ENCODE measurements at places on chromosomes 6 and 20.

DNA sequence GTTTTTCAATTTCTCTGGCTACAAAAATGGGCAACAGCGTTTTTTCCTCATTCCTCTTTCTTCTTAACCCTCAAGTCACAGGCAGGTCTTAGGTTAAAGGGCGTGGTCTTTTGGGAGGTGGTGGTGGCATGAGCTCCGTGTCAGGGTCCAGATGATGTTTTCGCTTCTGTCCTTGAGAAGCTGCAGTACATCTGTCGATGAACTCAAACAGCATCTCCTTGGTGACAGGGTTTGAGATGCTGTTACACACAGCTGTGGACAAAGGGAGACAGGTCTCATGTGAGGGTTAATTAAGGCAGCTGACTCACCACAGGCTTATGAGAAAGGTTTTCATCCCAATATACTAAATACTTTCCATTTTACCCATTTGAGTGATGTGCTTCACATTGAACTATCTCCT is 350.8 kb downstream of the RNGTT start:
- DNase-seq: no peak

DNA sequence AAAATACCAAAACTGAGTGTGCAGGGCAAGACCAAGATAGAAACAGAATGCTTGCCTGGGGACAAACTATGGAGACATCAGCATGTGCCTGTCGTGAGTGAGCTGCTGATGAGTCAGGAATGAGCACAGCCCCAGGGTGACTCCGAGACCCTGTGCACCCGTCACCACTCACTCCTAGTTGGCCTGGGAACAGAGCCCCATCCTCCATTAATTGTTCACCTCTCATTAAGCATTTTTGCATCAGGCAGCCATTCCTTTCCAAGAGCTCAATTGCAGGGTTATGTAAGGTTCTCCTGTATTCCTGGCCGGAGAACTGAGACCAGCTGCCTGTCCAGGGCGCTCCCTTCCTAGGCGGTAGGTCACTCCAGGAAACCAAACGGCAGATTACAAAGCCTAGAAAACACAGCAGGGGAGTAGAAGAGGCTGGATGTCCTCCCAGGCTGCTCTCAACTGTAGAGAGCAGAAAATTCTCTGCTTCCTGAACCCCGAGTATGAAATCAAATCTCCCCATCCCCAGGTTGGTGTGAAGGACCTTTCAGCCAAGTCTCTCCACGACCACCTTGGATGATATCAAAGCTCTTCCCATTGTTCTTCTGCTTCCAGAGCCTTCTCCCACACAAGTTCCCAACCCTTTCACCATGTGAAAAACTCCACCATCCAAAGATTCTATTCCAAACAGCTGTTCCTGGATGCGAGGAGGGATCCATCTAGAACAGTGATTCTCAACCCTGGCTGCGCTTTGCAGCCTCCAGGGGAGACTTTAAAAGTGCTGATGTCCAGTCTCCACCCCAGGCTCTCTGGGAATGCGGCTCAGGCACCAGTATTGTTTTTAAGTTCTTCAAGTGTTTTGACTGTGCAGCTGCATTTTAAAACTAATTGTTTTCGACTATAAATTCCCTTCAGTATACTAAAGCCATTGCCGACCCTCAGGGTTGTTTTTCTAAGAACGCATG is 532.6 kb upstream of the JARID2 start:
- no peak for DNase-seq

DNA sequence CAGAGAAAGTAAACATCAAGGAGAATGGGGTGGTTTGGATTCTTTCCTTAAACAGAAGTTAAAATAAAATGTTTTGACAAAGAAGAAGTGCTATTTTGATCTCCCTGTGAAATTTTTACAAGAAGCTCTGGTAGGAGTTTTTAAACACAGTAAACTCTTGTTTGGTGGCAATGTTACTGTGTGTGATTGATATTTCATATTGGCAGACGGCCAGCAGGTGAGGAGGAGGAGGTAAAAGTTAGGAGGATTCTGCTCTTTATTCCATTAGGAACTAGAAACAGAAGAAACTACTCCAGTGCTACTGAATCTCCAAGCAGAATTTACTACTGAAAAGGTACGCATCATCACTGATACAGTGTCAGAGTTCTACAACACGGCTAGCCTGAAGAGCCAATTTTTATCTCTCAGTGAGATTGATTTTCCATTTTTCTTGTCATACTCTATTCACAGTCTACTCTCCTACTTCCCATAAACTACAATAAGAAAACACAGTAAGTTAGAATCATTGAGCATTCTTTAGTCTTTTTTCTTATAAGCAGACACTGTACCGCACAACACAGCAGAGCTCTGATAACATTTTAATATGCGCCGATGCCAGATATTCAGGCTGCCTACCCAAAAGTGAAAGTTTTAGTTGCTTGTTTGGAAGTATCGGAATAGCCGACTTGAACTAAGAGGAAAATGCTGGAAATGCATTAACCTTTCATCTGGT is 21.2 kb upstream of the AFDN start:
- DNase-seq: no peak

GRCh38 chr20:53876956-53877355 is 193.4 kb downstream of the BCAS1 start:
- DNase-seq: no peak

- DNase-seq: no peak
These were observed 2.2 kb downstream of the TBC1D20 start for GRCh38 chr20:460180-460579.

DNA sequence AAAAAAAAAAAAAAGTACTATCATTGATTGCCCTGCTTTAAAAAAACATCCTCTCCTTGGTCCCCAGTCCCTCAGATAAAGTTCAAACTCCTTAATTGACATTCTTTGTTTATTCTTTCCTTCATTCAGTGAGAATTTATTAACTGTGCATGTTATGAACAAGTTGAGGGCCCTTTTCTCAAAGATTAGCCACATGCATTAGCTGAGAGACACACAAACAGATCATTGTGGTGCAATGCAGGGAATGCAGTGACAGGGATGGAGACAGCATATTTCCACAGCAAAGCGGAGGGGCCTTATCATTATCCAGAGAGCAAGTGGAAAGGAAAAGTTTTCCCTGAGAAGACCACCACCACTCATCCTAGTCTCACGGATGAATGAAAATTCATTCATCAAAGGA is 21.9 kb upstream of the IPCEF1 start:
- DNase-seq: no peak

DNA sequence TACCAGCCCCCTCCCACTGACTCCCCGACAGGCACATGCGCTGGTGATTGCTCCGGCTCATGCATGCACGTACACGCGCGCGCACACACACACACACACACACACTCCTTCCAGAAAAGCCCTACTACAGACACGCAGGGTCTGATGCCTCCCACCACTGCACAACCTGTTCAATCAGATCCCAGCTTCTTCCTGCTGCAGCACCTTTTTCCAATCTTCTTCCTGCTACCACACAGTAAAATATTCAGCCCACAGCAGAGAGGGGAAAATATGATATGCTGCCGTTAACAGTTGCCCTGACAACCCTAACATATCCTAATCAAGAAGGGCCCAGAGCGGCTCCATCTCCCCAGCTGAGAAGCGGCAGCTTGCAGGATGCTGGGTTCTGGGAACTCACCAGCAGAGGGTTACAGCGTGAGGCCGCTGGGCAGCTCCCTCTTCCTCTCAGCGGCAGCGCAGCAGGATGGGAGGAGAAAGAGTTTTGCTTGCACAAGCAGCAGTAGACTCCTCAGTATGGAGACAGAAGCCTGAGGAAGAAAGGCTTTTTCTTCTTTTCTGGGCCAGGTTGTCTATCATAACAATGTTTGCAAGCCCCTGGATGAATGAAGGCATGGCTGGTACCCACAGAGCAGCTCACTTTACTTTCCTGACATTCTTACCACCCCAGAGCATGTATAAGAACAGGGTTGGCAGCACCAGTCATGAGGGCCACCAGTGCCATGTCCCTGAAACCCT is 23.9 kb downstream of the MAP7 start:
- no peak for DNase-seq

GRCh38 chr20:57064836-57065235 is 201.6 kb downstream of the BMP7 start:
- no peak for DNase-seq

DNA sequence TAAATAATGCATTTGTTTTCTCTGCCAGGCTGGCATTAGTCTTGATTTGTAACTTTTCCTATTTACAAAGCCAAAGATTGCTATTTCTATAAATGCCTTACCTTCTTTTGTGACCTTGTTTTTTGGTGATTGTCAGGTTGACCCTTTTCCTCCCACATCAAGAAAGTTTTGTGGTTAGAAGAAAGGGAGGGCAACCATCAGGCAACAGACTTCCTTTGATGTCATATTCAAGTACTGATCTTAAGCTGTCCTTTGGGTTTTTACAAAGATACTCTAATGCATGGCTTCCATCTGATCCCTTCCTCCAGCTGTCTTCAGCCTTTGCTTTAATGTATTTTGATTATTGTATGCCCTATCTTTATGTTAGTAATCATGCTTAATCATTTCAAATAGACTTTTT is 23.9 kb downstream of the RNF217 start:
- no peak for DNase-seq

DNA sequence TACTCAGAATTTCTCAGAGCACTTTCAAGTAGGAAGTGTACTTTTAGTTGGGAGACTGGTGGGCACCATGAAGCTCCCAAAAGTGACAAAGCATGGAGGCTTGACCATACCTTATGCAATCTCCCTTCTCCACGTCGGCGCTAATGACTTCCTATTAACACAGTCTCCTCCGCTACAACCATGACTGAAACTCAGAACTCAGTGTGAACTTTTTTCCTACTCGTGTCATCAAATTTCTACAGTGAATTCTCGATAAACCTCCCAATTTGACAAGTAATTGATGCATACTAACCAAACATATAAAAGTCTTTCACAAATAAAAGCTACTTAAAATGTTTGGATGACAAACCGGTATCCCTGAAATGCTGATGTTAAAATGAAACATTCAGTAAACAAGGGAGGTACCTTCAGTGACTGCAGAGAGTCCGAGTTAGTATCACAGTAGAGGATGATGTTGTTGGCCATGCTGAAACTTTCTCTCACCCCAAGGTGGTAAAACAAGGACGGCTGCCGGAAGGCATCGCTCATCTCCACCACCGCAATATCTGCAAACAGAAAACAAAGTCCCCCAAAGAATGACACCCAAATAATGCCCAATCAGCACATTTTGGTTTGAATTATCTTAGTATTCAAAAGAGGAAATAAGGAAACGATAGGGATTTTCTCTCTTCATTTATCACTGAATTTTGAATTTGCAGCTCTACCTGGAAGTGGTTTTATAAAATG is 72.1 kb downstream of the MAP3K5 start:
- no peak for DNase-seq

GRCh38 chr6:135939208-135939591 is 87.7 kb downstream of the PDE7B start:
- no peak for DNase-seq

GRCh38 chr6:147467886-147468285 is 40.6 kb upstream of the SAMD5 start:
- no peak for DNase-seq

- no peak for DNase-seq
These were observed 90.2 kb upstream of the TOX2 start for GRCh38 chr20:43824309-43825050.

GRCh38 chr6:36508532-36508931 is 38.7 kb downstream of the STK38 start:
- no peak for DNase-seq

- DNase-seq: no peak
These were observed 7.5 kb downstream of the SYCP2 start for GRCh38 chr20:59925899-59926298.

DNA sequence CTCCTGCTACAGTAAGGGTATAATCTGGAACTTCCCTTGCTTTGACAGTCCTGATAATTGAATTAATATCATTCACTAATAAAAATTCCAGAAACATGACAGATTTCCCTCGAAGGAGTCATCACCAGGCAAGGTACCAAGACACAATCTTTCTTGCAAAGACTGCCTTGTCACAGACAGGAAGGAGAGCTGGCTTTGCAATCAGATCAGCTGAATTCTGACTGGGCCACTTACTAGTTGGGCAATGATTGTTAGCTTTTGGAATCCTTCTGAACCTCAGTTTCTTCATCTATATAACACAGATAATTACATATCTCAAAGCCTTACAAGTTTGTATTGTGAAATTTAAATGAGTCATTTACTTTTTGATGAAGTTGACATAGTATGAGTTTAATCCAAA is 344.2 kb downstream of the RFPL4B start:
- DNase-seq: no peak

DNA sequence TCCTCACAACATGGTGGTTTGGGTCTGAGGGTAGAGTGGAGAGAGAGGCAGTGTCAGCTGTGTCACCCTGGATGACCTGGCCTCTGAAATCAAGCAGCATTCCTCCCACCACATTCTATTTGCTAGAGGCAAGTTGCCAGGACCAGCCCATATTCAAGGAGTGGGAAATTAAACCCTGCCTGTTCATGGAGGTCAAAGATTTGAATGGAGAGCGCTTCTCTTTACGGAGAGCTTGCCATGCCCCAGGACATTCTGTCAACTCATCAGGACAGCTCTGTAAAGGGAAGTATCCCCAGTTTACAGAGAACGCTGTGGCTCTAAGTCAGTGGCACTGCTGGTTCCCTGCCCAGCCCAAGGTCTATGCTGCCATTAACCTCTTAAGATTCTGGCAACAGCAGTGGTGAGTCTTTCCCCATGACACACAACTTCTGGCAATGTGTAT is 90.0 kb upstream of the INSM1 start:
- no peak for DNase-seq

DNA sequence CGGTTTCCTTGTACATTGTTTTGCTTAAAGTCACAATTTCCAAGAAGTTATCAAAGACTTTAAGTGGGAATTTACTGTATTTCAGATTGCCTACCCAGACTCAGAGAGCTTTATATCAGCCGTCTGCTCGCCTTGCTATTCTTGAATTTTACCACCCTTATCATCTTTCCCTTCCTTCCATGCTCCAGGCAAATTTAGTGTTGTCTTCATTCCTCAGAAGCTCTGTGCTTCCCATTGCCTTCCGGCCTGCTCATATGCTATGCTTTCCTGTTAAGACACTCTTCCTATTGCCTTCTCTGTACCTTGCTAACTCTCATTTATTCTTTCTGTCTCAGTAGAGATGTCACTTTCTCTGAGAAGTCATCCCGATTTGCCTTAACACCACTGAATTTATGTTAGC is 52.1 kb downstream of the CD2AP start:
- DNase-seq: no peak

GRCh38 chr6:164628302-164628931 is 681.0 kb downstream of the C6orf118 start:
- no peak for DNase-seq

GRCh38 chr6:41560431-41561192 is 14.4 kb downstream of the FOXP4 start:
- DNase-seq: peak; percentile 85

GRCh38 chr6:115058414-115059211 is 715.8 kb upstream of the HS3ST5 start:
- DNase-seq: no peak
